Kidney (tissue), 22 donors: ENCODE measurements at places on chromosomes 6 and 20.
A peak's percentile ranks its signal among the peaks of the same experiment; 100 is the strongest.

GRCh38 chr6:90227213-90227612 lies 69.4 kb downstream of the BACH2 start:
- DNase-seq, result no peak

- DNase-seq, result peak; percentile 77
Observed at GRCh38 chr6:154509421-154510143, 903 bp downstream of the CNKSR3 start.

DNA sequence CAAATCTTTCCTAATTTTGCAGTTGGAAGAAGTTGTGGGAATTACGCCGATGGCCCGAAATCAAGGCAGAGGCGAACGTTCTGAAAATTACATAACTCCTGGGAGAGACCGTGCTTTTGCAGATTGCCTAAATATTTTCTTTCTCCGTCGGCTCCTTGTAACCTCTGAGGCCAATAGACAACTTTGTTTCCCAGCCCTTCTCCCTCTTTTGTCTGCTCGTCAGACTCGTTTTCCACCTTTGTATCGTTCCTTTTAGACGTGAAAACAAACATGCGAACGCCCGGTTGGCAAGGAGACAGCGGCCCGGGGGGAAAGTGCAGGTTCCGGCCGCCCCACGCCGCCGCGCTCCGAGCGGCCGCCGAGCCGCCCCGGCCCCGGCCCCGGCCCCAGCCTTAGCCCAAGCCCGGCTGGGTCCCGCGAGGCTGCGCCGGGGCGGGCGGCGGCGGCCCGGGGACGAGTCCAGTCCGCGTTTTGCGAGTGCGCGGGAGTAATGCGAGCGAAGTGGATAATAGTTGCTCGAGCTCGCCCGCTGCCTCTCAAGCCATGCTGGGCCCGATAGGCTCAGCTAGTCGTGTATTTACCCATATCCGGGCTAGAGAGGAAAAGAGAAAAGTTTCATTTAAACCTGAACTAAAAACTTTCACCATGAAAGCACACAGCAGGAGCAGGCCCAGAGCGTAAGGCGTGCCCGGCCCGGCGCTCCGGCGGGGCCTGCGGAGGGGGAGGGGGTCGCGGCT lies at the start of gene ARID1B:
Gene ARID1B (plus strand): TSS at position 539 of the 737 bp plus-strand sequence. CDS start 303 bp downstream, outside the sequence.
- DNase-seq, result peak; percentile 91

DNA sequence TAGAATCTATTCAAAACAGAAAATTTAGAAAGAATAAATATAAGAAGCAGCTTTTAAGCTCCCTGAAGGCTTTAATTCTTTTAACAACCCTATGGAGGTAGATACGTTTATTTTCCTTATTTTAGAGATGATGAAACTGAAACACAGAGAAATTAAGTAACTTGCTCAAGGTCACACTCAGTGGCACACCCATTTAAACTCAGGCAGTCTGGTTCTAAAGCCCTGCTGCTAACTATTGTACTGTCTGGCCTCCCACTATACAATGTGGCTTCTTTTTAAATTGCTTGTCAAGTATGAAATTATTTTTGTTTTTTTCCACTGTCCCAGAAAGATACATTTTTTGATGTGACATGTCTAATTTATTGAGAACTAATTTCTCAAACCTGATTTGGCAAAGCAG lies 55.7 kb downstream of the FAM217A start:
- DNase-seq, result no peak

GRCh38 chr6:72955666-72956065 lies 269.6 kb downstream of the KHDC1L start:
- peak; percentile 19 for DNase-seq

GRCh38 chr6:44567406-44567805 lies 179.9 kb downstream of the CDC5L start:
- DNase-seq, result no peak
